ENCODE measurements at places on chromosomes 3 and 15.

DNA sequence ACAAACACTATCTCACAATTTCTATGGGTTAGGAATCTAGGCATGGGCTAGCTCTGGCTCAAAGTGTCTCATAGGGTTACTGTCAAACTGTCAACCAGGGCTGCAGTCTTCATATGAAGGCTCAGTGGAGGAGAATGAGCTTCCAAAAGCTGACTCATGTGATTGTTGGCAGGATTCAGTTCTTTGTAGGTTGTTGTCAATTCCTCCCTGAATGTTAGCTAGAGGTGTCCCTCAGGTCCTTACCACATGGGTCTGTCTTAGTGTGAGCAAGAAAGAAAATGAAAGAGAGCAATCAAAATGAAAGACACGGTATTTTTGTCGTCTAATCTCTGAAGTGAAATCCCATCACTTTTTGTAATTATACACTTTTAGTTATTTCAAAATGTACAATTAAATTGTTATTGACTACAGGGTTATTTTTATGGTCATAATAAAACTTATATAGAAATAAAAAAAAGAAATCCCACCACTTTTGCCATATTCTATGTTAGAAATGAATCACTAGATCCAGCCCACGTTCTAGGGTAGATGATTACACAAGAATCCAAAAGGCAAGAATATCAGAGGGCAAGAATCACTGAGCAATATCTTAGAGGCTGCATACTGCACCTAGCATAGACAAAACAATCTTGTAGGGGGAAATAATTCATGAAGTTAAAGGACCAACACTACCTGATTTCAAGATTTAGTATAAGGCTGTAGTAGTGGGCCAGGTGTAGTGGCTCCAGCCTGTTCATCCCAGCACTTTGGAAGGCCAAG, 8.4 kb downstream of the ACSBG1 start:
- DNase-seq = no peak

GRCh38 chr3:180646187-180646790, 33.0 kb downstream of the CCDC39 start:
- DNase-seq = peak; percentile 7

DNA sequence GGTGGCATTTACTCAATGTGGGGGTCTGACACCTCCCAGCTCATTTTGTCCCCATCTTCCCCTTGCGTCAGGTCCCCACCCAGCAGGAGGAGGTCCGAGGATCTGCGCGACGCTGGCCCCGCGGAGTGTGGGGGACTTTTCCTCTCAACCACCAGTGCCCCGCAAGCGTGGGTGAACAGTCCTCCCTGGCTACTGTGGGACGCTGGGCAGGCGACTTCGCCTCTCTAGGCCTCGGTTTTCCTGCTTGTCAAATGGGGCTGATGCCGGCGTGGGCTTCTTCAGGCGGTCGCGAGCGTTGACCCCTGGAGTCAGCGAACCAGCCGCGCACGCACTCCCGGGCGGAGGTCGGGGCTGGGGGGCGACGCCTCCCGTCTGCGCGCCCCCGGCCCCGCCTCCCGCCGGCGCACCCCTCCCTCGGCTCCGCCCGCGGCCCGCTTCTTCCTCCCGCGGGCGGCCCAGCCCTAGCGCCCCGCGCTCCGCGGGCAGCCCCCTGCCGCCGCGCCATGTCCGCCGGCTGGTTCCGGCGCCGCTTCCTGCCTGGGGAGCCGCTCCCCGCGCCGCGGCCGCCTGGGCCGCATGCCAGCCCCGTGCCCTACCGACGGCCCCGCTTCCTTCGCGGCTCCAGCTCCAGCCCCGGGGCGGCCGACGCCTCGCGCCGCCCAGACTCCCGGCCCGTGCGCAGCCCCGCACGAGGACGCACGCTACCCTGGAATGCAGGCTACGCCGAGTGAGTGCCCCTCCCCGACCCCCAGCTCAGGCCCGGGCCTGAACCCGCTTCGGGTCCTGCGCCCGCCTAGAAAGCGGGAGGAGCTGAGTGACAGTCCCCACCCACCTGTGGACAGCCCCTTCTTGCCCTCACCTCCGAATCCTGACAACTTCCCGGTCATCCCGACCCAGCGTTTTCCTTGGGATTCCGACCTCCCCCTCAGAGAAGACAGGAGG, at the start of gene PPM1M:
PPM1M (plus strand) TSS at position 438 of the 942 bp plus-strand sequence; CDS start at position 504, 66 bp downstream.
- DNase-seq = no peak

DNA sequence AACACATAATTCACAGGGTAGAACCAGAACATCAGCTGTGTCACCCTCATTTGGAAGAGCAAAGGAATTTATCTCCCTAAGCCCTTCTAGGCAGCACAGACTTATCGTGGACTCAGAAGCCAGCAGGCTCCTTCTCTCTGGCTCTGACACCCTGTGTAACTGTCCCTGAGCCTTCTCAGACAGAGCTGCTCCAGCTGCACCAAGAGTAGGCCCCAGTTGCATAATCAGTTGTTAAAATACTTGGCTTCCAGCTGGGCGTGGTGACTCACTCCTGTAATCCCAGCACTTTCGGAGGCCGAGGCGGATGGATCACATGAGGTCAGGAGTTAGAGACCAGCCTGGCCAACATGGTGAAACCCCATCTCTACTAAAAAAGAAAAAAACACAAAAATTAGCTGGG, 49.4 kb upstream of the ACVR2B start:
- no peak for DNase-seq

GRCh38 chr15:68190048-68190447, 15.1 kb downstream of the CALML4 start:
- DNase-seq = no peak

DNA sequence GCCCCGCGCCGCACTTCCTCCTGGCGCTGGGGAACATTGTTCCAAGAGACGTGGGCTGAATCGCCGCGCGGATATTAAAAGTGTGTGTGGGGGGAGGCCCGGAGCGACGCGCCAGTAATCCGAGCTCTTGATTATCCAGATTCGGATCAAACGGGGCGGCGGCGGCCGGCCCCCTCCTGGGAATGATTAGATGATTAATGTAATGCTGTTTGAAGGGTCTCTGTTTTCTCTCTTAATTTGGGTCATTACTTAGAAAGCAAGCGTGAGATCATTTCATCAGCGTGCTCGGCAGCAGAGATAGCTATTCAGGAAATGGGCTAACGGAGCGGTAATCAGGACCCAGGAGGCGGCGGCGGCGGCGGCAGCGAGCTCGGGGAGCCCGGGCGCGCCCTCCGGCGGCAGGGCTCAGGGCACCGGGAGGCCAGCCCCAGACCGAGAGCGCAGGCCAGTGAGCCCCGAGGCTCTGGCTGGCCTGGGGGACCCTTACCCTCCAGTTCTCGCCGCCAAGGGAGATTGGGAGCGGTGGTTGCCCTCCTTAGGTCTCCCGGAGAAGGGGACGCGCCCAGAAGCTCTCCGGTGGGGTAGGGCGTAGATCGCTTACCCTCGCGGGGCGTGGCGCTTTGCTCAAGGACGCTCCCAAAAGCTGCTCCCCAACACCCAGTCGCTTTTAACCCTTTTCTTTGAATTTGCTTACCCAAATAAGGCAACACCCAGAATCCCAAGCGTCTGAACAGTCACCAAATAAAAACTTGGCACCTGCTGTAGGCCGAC, 4.5 kb downstream of the FEZF2 start:
- DNase-seq = no peak

- no peak for DNase-seq
These were observed 41.1 kb downstream of the NGRN start for GRCh38 chr15:90306560-90306959.

- no peak for DNase-seq
These were observed 3.9 kb upstream of the SENP2 start for GRCh38 chr3:185582236-185582635.

- no peak for DNase-seq
These were observed 3.6 kb downstream of the TAGLN3 start for GRCh38 chr3:112002096-112002971.

DNA sequence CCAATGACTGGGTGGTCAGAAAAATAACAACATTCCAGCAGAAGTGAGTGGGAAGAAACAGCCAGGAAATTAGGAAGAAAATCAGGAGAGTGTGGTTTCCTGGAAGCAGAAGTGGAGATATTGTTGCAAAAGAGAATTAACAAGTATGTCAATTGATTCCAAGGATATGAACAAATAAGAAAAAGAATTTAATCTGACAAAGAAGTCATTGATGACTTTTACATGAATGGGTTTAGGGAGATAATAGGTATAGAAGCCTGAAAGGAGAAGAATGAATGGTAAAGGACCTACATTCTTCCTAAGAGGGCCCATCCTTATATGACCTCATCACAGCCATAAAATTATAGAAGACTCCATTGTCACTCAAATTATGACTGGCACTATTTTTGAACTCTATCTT, 1440.1 kb downstream of the OTOL1 start:
- DNase-seq = peak; percentile 78

- peak; percentile 42 for DNase-seq
These were observed 175.4 kb downstream of the MBNL1 start for GRCh38 chr3:152444029-152444641.

DNA sequence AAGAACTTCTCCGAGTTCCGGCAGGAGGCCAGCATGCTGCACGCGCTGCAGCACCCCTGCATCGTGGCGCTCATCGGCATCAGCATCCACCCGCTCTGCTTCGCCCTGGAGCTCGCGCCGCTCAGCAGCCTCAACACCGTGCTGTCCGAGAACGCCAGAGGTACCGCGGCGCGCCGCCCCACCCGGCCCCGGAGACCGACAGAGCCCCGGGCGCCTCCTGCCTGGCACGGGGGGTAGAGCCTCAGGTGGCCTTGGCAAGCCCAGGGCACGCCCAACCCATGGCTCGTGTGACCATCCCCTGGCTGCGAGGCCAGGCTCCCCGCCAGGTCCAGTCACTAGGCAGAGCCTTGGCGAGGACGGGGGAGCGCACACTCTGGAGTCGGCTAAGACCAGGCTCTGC, 134.1 kb downstream of the LRRK1 start:
- DNase-seq = no peak

DNA sequence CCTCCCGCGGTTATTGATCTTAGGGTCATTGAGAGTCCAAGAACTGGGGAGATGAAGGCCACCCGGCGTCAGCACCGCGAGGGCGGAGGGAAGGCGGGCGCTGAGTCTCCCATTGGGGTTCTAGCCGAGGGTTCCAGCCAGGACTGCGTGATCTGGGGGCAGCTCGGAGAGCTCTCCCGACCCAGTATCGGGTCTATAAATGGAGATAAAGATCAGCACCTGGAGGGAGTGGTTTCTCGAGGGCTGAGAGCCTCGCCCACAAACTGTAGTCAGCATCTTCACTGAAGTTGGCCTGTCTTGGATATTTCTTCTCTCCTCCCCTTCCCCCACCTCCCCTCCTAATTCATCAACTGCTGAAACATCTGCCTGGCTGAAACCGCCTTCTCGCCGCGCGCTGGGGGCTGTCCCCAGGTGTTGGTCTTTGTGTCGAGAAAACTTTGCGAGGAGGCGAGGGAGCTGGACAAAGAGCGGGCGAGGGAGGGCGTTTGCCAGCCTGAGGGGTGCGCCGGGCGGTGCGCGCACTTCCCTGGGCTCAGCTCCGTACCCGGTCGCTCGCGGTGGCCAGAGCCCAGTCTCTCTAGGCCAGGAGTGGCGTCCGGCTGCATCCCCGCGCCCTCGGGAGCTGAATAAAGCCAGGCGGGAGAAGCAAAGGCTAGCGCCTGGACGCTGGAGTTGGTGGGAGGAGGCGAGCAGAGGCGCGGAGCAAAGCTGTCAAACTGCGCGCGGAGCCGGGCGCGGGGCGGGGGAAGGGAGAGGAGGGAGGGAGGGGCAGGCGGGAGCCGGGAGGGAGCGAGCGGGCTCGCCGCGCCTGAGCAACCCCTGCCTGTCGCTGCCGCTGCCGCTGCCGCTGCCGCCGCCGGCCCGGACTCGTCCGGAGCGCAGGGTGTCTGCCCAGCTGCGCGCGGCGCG, at the start of gene ST8SIA2:
ST8SIA2 (plus strand) TSS at position 811 of the 909 bp plus-strand sequence. CDS start 184 bp downstream, outside the sequence.
- DNase-seq = no peak

DNA sequence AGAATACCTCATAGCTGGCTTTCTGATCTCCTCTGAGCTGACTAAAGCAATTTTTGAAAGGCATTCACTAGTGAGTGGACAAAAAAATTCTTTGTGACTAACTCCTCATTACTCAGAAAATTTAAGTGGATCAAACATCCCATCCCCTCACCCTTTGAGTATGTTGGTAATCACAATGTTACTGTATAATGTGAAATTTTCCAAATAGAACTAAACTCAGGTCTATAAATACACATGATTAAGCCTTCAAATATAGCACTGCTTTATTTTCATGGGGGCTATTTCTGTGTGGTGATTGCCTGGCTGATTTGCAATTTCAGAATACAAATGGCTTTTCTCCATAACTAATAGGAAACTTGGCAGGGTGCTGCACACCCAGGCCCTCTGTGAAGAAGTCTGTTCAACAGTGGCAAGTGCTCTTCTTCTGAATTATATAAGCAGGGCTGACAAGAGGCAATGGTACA, 45.9 kb upstream of the ACTC1 start:
- DNase-seq = no peak

- no peak for DNase-seq
These were observed 58.6 kb upstream of the NUDT16 start for GRCh38 chr3:131323014-131323413.

DNA sequence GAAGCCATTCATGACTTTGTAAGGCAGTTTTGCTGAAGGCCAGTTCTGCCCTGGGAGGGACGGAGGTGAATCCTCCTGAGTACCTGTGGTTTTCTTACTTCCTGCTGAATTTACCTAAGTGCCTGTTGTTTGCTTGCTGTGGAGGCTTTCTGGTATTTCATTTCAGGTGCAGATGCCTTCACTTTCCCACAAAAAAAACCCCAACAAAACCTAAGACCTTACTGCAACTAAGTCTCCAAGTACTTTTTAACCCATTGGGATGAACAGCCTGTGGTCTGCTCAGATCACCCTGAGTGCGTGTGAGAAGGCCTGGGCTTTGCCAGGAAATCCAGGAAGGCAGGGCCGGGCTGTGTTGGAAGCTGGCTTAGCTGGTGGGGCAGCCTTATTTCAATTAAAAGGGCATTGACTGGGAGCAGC, 65.3 kb downstream of the IGF1R start:
- DNase-seq = no peak

DNA sequence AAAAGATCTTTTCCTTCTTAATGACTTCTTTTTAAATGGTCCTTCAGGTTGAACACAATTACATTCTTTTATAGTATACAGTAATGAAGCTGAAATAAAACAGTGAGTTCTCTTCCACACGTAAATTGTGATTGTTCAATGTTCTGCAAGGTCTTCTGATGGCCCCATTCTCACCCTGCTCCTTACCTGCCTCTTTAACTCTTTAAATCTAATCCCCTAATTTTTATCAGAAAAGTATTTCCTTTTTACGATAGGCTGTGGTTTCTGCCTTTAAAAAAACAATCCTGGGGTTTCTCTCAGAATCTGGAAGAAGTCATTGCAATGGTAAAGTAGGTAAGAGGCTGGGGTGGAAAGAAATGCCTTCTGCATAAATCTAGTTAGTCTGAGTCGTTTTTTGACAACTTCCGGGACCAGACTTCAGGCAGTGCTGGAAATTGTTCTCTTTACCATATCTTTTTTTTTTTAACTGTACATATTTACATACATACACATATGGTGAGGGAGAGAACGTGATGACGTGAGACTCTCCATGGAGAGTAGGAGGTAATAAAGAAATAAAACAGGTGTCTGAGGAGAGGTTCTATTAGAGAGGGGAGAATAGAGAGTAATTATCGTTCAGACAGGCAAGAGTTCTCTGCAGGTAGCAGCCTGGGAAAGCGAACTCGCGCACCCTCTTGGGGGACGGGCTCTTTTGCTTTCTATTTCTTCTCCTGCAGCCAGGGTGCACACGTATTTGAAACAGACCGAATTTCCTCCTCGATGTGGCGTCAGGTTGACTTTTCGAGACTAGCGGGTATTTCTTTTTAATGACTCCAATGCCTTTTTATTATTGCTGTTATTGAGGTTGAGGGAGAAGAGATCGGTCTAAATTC, at the start of gene SIDT1:
SIDT1 (plus strand) TSS at position 730 of the 872 bp plus-strand sequence. CDS start 467 bp downstream, outside the sequence.
- no peak for DNase-seq

Measured in COLO829 (cell line).